ENCODE measurements at places on chromosomes 6 and 20.

DNA sequence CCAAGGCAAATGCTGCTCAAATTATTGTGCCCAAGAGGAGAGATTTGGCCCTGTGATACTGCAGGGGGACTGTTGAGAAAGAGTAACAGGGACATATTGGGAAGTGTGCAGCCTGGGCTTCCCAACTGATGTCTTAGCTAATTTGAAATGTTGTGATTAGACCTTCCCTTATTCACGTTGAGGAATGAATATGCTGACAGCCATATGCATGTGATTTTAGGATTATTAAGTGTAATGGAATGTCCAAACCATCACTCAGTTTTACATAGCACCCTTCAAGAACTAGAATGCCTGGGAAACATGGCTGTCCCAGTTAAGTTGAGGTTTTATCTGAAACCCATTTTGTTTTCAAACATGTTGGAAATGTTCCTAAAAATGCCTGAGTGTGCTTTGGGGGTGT, 81.4 kb downstream of the CARMIL1 start:
- DNase-seq = no peak

DNA sequence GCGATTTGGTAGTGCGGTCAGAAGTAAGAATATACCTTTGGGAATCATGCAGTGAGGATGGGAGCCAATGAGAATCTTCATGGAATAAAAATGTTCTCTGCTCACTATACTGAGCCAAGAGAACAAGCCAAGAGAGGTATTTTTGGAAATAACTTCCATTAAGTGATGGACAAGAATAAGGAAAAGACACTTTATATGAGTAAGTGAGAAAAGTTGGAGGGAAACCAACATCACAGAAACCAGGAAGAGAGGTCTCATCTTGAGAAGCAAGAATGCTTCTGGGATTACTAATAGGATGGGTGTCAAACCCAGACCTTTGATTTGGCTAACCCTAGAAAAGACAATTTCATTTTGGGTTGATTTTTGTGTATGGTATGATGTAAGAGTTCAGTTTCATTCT, 181.2 kb upstream of the JAG1 start:
- DNase-seq = no peak

GRCh38 chr6:52640170-52640569, 30.7 kb upstream of the TMEM14A start:
- DNase-seq = no peak

DNA sequence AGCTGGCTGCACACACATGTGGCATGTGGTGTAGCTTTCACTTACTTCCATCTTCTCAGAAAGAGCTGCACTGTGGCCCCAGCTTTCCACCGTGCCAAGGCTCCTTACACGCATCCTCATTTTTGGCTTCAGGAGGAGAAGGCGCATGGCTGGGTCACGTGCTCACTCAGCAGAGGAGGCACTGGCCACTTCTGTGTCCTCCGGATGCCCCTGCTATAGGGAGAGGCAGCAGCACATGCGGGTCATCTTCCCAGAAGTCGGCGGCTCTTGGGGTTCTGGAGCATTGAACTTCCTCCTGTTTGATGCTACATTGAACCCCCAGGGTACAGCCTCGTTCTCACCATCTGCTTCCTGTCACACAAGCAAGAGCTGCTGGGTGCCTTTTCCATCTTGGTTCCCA, 111.3 kb downstream of the FAM120B start:
- DNase-seq = no peak

DNA sequence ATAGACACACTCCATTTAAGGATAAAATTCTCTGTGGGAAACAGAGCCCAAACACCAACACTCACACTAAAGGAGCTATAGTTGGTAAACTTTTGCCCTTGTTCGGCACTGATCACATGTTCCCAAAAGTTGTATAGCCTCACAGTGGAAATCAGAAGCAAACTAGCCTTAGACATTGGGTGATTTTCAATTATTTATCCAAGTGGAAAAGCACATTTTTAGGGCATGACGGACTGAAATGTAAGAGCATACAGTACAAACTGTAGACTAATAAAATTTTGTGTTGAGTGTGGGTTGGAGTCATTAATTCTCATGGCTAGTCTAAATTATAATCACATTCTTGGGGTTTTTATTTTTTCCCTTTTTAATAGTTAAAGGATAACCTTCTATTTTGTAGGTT, 202.4 kb downstream of the MOXD1 start:
- no peak for DNase-seq

- no peak for DNase-seq
Measured at GRCh38 chr6:36127462-36128016, 2.8 kb upstream of the MAPK13 start.

DNA sequence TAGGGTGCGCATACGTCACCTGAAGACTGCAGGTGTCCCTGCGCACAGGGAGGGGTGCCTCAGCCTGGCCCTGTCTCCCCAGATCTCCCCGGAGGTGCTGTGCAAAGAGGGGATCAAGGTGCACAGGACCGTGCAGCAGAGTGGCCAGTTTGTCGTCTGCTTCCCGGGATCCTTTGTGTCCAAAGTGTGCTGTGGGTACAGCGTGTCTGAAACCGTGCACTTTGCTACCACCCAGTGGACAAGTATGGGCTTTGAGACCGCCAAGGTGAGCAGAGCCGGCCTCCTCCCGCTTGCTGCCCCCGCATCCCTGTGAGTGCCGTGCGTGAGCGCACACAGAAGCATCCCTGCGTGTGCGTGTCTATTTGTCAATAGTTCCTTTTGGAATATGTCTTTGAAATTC, 150.7 kb downstream of the DTNBP1 start:
- DNase-seq = no peak

DNA sequence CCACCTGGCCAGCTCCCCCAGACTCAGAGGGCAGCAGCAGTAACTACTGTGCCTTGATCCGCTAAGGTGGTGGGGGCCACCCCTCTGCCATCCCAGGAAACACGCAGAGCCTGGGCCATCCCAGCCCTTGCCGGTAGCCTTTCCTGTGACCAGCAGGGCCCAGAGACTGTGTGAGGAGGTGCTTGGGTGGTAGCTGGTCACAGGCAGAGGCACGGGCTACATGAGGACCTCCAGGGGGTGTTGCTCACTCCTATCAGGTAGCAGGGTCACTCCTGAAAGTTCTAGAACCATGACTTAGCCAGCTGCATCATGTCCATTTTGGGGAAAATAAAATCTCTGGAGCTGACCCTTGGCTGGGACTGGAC, 22.8 kb downstream of the PCMTD2 start:
- DNase-seq = no peak

DNA sequence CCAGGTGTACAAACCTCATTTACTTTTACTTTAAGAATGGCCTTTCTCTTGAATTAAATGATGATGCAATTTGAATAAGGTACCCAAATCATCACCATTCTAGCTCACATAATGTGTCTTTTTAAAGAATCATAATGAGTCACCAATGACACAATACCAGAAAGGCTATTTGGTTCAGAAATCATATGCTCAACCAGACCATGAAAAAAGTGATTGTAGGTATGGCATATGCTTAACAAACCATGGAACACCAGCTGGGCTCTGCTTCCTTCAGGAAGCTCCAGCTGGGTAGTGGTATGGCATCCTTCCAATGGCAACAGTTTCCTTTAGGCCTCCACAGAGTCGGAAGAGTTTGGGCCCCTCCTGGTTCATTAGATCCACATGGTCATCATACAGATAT, 128.2 kb downstream of the FRK start:
- DNase-seq = no peak

DNA sequence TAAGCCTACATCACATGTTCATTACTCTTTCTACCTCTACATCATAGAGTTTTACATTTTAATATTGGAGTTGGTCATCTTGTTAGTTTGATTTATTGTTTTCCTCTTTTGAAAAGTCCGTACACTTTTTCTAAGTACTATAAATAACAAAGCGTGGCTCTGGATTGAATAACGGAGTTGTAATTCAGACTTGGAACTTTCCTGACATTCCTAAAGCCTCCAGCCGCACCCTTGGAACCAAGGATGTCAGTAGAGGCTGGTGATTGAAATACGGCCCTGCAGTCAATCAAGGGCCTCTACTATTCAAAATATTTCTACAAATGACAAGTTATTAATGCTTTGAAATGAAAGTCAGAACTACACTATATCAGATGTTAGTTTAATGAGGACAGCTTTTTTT, 301.9 kb upstream of the TBX18 start:
- DNase-seq = no peak

GRCh38 chr20:33901132-33901523, 90.0 kb downstream of the CHMP4B start:
- DNase-seq = no peak

DNA sequence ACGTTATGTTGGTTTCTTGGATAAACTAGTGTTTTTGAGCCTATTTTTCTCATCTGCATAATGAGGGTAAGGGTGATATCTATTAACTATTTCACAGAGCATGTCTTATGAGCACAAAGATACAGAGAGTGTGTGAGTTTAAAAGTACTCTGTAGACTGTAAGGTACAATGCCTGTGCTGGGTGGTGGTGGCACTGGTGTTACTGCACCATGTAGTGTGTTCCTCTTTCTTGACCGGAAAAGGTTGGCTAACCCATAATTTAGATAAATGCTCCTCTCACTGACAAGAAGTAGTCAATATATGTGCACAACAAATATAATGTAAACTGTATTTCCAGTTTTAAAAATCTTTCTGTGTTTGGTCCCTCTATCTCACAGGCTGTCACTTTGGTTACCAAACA, 116.2 kb upstream of the MMS22L start:
- DNase-seq = no peak

- no peak for DNase-seq
Measured at GRCh38 chr6:3744901-3745470, 6.5 kb downstream of the PXDC1 start.

DNA sequence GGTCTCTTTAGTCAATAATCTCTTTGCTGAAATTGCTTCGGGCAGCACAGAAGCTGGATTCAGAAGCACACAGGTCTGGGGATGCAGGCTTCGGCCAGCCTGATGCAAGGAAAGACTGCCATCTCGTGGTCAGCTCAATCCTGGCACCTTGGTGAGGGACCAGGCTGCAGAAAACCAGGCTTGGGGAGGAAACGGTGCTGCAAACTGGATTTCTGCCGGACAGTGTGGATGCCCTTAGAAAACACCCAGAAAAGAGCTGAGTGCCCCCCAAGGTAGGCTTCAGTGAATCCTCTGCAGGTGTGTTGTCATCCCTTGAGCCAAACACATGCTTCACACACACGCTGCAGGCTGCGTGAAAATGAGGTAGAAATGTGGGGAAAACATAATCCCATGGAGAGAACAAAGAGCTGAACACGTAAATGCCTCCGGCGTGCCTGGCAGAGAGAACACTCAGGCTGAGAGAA, 89.8 kb upstream of the PAX1 start:
- peak; percentile 26 for DNase-seq

DNA sequence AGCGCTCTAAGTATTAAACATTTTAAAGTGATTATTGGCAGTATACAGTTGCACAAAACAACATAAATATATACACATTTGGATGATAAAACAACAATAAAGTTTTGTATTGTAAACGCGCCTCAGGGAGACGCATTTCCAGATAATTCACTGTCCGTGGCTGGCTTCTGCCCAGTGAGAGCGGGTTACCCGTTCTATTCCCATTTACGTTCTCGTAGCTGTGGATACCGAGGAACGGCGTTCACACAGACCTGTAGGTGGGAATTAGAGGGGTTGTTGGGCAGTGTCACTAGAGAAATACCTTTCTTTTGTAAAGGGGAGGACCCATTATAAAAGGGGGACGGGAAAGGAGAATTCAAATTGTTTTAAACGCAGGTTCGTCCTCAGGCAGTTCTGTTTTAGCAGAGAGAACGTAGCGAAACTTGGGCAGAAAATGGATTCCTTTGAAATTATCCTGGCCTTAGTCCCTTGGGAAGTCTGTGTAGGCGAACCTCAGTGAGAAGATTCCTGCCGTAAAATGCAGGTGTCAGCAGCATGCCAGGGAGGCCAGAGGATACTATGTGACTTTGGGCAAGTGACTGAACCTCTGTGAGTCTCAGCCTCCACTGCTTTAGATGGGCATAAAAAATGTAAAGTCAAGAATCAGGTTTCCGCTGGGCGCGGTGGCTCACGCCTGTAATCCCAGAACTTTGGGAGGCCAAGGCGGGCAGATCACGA, 756 bp downstream of the MTG2 start:
- DNase-seq = no peak

DNA sequence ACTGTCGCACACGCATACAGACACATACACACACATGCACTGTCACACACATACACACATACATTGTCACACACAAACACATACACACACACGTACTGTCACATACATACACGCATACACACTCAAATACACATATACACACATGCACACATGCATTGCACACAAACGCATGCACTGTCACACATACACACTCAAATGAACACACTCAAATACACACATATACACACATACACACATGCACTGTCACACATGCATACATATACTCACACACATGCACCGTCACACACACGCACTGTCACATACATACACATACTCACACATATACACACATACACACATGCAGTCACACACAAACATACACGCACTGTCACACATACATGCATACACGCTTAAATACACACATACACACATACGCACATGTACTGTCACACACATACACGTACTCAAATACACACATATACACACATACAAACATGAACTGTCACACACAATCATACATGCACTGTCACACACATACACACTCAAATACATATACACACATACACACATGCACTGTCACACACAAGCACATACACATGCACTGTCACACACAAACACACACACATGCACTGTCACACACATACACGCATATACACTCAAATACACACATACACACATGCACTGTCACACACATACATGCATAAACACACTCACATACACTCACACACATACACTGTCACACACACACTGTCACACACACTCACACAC, 548.6 kb upstream of the BTBD3 start:
- DNase-seq = no peak

DNA sequence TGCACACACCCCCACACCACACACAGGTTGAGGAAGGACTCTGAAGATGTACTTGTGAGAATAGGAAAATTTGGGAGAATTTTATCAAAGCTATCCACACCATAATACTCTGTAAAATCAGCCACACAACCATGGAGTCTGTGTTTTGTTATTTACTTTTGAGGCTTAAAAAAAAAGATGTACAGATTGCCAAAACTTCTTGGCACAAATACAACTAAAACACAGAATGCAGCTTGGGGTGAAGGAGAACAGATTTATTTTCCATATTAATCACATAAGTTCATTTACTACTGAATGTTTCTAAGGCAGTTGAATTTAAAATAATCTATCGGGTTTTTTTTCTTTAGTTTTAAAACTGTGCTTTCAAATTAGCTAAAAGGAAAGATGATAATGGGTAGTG, 32.8 kb upstream of the KCNQ5 start:
- no peak for DNase-seq

- DNase-seq = no peak
Measured at GRCh38 chr20:36825385-36826104, 50.4 kb upstream of the TLDC2 start.

GRCh38 chr6:26054781-26055718, 32.2 kb upstream of the HFE start:
- DNase-seq = peak; percentile 65

All from hematopoietic multipotent progenitor cell (in vitro differentiated cells).